ENCODE measurements at places on chromosomes 13 and 19.

- no peak for DNase-seq
Observed at GRCh38 chr13:106532111-106532929, 3.1 kb downstream of the EFNB2 start.

DNA sequence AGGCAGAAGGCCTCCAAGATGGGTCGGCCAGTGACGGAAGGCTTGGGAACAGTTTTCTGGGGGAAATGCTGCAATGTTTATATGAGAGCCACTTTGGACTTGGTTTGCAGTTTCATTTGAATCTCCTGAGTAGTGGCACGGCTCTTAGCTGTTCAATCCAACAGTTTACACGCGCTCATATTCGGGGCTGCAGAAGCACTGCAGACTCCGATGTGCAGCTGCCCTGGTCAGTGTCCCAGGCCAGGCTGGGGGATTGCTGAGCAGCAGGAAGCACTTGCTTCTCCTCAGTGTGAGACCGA is 31.7 kb downstream of the CEBPG start:
- no peak for DNase-seq

DNA sequence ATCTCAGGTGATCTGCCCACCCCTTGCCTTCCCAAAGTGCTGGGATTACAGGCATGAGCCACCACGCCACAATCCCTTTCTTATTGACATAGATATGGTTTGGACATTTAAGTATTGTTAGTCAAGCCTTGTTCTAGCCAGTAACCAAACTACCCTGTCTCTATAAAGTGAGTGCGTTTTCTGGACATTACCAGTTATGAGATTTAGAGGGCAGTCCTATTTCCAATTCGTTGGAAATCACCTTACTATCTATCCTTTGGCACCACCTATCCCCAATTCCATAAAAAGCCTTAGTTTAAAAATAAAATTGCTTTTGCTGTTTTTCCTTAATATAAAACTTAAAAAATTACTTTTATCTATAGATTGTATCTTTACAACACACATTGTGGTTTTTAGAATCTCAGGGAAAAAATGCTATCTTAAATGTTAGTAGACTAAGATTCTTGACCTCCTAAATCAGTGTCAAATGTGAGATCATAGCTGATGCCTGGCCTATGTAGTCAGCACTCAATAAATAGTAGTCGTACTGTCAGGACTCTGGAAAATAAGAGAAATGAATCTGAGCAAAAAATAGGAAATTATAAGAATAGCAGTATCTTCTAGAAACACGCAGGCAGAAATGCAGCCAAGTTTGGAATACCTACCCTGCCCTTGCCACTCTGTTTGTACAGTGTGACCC is 57.0 kb downstream of the NUFIP1 start:
- DNase-seq = no peak

GRCh38 chr19:46407856-46408663 is 5.3 kb downstream of the CCDC8 start:
- DNase-seq = no peak

- no peak for DNase-seq
Observed at GRCh38 chr19:11722414-11722813, 16.3 kb downstream of the ZNF823 start.

DNA sequence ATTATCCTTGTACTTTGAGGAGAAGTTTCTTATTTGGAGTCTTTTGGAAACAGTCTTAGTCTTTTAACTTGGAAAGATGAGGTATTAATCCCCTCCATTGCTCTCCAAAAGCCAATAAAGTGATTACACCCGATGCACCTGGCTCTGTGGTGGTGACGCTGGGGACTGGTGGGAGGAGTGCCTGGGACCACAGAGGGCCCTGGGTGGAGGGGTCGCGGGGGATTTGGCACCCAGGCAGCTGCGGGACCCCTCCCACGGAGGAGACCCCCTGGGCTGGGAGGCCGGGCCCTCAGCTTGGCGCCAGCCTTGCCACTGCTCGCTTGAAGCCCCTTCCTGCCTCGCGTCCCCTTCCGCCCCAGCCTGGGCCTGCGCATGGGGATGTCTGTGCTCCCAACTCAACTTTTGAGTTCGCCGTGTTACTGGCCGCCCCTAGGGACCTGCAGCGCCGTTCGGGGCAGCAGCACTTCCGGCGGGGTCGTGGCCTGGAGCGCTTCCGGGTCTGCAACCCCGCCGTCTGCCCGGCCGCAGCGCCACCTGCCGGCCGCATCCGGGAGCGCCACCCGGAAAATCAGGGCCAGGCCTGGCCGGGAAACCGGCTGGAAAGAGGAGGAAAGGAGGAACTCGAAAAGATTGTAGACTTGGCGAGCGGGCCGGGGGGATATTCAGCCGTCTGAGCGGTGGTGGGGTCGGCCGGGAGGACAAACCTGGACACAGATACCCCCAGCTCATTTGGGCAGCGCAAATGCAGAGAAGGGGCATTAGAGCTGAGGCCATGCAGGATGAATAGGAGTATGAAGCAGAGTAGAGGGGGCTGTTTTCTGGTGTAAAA is 8.4 kb downstream of the PEAK3 start:
- DNase-seq = no peak

DNA sequence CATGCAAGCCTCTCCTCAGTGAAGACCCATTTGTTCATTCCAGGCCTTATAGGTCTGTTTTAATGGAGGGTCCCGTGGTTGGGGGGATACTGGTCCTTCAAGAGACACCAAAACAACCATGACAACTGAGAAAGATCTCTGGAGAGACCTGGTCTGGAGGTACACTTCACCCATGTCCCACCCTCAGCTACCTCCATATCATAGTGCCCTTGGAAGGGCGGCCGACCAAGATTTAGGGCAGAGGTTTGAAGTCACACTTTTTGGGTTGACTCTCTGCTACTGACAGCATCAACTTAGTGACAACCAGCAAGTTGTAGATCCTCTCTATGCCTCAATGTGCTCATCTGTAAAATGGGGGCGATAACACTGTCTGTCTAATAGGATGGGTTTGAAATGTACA is 177.3 kb downstream of the TSHZ3 start:
- no peak for DNase-seq

DNA sequence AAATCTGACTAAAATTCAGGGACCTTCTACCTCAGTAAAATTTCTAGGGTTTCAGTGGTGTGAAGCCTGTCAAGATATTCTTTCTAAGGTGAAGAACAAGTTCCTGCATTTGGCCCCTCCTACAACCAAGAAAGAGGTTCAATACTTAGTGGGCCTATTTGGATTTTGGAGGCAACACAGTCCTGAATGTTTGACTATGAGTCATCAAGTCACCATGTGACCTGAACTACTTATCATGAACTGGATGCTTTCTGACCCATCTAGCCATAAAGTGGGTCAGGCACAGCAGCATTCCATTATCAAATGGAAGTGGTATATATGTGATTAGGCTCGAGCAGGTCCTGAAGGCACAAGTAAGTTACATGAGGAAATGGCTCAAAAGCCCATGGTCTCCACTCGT is 163.0 kb upstream of the IRS2 start:
- DNase-seq = no peak

DNA sequence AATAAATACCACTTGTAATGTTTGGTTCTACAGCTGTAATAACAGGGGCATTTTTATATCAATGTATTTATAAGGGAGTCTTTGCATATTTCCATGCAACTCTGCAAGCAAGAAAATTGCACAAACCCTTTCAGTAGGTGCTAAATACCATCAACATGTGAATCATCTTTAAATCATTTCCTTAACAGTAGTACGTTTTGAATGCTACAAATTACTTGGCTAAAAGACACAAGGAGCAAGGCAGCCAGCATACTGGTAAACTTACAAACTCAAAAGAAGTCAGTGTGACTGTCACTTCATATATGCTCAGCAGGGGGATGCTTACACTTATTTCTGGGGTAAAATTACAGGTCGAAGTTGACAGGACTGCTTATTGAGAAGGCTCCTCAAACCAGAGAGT is 402.4 kb downstream of the EFNB2 start:
- DNase-seq = no peak

GRCh38 chr19:2045501-2046045 is 5.5 kb downstream of the MKNK2 start:
- DNase-seq = no peak

DNA sequence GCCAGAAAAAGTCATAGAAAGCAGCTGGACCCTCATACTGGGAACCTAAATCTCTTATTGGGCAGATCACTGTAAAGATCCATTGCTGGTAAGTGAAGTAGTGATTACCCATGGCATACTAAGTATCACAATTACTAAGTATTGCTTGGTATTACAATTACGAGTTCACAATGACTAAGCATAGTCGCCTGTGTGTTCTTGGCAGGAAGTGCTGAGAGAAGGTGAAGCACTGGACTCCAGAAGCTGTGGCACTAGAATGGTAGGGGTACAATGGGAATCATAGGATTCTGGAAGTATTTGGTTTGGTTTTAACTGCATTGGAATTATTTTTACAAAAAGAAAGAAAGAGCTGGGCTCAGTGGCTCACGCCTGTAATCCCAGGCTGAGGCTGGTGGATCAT is 20.3 kb downstream of the LGALS16 start:
- DNase-seq = no peak

DNA sequence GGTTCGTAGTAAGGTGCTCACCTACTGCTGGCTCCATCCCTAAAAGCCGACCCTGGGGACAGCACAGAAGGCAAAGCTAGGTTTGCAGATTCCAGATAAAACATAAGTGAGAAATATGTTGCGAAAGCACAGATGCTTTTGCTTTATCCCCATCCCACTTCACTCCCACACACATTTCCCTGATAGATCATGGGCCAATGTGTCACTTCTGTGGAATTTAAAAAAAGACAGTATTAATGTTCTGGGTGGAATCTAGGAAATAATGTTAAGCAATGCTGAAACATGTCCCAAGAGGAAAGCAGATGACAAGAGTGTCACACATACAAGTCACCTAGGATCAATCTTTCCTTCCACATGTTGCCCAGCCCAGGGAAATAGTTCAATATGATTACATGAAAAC is 661.0 kb upstream of the MIR17HG start:
- DNase-seq = no peak

DNA sequence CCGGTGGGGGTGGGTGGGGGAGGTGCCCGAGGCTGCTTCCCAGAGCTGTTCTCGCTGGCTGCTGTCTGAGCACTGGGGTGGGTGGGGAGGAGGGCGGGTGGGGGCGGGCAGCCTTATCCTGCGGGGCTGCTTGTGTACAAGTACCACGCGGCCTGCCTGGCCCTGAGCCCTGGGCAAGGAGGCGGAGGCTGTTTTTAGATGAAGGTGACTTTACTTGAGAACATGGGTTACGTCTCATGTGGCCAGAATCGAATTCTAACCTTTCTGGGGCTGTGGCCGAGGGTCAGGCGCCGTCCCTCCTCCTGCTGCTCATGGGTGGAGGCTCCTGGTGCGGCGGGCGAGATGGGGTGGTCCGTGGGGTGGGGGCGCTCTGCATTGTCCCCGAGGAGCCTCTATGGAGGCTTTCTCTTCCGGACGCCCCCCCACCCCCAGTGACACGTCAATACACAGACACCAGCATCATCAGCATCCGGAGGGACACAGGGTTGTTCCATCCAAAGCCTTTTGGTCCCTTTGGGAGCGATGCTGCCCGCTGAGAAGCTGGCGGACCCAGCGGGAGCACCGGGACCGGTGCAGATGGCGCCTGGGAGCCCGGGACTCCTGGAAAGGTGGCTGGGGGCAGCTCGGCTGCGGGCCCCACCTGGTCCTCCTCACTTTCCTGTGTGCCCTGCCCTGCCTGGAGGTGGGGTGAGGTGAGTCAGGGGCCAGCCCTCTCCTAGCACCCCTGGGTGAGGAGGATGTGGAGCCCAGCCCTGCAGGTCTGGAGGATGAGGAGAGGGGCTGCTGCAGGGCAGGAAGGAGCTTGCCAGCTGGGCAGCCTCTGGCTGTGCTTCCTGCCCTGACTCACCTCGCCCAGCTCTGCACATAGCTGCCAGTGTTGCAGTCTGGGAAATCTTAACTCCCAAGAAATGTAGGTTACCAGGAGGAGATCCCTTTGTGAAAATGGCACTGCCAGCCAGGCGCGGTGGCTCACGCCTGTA is 3.4 kb downstream of the BSG start:
- peak; percentile 41 for DNase-seq

- DNase-seq = no peak
Observed at GRCh38 chr13:85312071-85312470, 487.1 kb downstream of the SLITRK6 start.

DNA sequence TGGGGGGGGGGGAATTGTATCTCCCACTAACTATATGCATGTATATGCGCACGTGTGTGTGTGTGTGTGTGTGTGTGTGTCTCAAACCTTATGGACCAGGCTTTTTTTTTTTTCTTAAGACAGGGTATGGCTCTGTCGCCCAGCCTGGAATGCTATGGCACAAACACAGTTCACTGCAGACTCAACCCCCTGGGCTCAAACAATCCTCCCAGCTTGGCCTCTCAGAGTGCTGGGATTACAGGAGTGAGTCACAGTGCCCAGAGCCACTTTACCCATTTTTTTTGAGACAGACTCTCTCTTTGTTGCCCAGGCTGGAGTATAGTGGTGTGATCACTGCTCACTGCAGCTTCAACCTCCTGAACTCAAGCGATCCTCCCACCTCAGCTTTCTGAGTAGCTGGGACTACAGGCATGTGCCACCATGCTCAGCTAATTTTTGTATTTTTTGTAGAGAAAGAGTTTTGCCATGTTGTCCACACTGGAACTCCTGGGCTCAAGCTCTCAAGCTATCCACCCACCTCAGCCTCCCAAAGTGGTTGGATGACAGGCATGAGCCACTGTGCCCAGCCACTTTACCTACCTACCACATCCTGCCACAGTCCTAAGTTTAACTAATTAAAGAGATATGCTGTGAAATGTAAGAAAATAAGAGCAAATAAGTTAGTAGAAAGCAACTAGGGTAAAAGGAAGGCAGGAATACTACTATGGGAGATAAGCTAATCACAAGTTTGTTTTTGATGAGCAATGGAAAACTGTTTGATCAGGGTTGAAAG is 2.4 kb downstream of the ZMYM5 start:
- DNase-seq = peak; percentile 1

GRCh38 chr13:106467427-106468122 is 67.9 kb downstream of the EFNB2 start:
- no peak for DNase-seq

DNA sequence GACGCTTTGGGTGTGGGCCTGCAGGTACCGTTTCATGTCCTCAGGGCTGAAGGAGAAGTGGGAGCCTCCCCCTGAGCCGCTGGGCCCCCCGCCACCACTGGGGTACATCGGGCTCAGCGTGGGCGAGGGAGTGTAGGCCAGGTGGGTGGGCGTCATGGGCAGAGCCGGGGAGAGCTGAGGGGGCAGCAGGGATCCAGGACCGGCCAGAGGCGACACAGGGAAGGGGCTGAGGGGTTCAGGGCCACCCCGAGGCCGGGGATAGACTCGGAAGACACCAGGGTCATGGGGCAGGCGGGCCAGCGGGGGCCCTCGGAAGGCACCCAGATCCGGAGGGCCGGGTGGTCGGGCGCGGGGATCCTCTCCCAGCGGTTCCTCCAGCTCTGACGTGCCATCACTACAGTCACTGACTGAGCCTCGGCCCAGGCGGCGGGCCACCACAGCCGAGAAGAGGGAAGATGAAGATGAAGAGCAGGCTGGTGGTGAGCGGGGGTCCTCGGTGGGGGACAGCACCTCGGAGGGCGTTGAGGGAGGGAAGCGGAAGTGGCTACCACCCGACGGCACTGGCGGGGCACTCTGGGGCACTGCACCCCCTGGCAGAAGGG is 5.7 kb downstream of the ERF start:
- DNase-seq = no peak

Measured in occipital lobe (tissue), 3 donors.